ENCODE measurements at places on chromosomes 2 and 18.

DNA sequence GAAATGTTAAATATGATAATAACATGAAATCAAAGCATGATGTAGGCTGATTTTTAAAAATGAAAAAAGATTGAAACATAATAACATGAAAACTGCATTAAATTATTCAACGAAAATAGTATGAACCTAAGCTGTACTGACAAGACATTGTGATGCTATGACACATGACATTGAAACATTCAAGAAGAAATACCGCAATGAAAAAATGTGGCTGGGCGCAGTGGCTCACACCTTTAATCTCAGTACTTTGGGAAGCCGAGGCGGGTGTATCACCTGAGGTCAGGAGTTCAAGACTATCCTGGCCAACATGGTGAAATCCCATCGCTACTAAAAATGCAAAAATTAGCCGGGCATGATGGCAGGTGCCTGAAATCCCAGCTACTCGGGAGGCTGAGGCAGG lies 14.6 kb downstream of the CXCR1 start:
- DNase-seq: peak; percentile 39

GRCh38 chr18:54218299-54218698 lies 6.2 kb downstream of the MBD2 start:
- no peak for DNase-seq

DNA sequence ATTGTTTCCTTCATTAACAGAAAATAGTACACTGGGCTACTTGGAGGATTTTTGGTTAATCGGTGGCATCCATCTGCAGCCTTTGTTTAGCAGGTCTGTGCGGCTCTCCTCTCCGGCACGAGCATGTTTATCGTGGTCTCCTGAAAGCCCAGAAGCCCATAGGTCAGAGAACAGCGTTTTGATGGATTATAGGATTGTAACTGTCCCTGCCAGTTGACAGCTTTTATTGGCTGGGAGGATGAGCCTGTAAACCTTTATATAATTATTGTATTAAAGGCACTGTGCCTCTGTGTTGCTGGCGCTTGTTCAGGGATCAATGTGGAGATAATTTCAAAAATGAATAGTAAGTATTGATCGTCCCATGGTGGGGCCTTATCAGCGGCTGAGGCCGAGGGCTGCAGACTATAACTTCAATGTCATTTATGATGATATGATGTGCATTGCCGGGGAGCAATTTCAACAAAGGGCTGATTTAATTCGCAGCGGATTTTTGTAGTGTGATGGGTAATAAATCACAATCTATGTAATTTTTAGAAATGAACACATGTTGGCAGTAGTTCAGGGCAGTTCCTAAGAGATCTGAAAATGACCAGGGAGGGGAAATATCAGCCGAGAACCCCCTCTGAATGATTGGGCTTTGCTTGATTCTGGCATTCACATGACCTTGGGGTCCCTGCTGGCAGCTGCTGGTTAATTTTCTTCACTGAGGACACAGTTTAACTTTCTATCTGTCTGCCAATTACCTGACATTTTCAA lies 736.1 kb downstream of the GALR1 start:
- DNase-seq: no peak

DNA sequence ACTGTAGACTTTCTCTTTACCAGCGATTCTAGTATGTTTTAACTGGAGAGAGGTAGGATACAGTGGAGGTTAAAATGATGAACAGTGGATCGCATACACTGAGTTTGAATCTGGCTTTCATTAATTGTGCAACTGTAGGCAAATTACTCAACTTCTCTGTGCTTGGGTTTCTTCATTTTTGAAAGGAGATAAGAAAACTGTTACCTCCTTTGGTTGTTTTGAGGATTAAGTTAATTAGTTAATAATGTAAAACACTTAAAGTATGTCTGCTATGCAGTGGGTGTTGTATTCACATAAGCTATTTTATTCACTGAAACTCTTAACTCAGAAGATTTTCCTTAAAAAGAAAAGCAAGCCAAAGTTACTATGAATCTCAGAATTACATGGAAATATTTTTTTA lies 111.8 kb upstream of the CYP20A1 start:
- no peak for DNase-seq

- DNase-seq: peak; percentile 97
Observed at GRCh38 chr2:28445448-28446258, 50.2 kb upstream of the PLB1 start.

DNA sequence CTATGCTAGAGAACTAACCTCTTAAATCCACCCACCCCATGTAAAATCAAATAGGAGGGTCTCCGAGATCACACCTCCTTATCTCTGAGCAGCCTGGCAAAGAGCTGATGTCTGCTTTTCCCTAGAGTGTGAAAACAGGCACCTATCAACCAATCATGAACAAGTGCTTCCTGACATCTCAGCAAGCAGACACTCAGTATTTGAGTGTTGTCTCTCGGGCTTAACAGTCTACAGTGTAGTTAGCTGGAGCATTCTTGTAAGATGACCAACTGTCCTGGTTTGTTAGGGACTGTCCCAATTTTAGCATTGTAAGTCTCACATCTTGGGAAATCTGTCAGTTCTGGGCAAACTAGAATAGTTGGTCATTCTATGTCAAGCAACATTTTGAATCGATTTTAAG lies 26.4 kb downstream of the MARCHF4 start:
- peak; percentile 11 for DNase-seq

GRCh38 chr18:57920036-57920435 lies 116.9 kb upstream of the ATP8B1 start:
- no peak for DNase-seq

- peak; percentile 81 for DNase-seq
Observed at GRCh38 chr18:80210312-80211083, 36.8 kb downstream of the PARD6G start.

GRCh38 chr2:177551989-177552421 lies 159.4 kb downstream of the AGPS start:
- no peak for DNase-seq

DNA sequence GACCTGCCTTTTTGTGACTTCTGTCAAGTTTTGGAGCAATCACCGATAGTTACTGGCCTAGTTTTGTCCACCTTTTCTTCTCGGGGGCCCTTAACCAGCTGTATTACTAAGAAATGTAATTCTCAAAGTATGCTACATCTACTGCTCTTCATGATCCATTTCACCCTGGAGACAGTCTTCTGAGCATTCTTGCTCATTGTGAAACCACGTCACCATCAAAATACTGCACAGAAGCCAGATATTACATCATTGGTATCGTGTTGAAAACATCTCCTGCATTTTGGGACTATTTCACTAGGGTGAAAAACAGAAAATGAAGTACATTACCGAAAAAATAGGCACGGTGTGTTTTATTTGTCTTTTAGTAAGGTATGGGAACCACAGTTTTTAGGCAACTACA lies 11.7 kb downstream of the LYPD6B start:
- DNase-seq: no peak

DNA sequence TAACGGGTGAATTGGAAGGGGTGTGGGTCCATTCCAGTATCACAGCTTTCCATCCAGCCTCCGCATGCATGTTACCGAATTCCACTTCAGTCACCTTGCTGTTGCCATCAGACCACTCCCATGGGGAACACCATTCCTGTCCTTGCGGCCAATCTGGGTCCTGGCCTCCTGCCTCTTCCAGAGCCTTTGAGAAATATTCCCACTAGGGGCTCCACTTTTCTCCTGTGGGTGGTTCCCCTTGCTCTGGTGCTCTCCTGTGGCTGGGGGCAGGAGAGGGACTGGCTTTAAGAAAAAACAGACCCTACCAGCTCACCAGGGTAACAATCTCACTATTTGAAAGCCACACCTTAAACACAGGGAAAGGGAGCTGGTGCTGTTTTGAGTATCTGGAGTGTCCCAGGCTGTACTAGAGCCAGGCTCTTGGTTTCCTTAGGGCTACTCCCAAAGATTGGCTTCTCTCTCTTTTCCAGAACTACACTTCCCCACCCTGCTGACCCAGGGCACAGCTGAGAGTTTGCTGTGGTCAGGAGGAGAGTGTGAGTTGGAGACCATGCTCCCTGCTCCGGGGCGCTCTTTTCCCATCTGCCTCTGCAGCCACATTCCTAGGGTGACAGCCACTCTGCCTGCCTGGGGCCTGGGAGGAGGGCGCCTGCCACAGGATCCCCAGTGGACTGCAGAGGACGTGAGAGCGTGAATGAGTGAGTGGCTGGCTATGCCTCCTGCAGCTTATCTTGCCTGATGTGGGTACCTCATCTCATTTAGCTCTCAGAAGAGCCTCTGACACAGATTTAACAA lies 460.8 kb upstream of the HS6ST1 start:
- DNase-seq: no peak

DNA sequence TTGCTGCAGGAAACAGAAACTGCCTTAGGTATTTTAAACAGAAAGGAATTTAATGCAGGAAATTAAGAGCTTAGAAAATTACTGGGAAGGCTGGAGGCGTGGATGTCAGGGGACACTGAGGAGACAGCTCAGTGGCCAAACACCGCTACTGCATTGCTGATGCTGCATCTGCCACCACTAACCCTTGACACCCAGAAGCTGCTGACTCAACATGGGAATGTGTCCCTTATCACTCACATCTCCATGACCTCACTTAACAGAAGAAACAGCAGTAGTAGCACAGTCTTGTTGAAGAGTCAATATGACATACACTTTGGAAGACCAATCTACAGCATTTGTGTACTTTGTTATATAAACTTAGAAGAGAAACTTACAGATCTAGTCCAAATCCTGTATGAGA lies 906.1 kb downstream of the SLC4A3 start:
- peak; percentile 54 for DNase-seq

GRCh38 chr2:68178432-68178831 lies 20.7 kb downstream of the PNO1 start:
- no peak for DNase-seq

DNA sequence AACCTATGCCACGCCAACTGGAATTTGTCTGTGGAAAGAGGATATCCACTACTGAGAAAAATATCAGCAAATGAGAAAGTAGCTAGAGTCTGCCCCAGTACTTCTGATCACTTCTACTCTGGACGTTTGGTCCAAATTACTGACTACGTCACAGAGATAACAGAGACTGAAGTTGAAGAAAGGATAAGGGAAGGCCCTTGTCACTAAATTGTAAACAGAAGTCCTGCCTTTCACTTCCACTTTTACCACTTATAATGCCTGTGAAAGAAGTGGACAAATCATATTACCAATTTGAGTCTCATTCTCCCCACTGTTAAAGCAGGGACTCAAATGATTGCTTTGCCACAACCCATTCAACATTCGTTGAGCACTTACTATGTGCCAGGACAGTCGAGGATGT lies 173.9 kb upstream of the ERBB4 start:
- DNase-seq: peak; percentile 5

GRCh38 chr2:29064746-29065067 lies 9.6 kb downstream of the PCARE start:
- no peak for DNase-seq

DNA sequence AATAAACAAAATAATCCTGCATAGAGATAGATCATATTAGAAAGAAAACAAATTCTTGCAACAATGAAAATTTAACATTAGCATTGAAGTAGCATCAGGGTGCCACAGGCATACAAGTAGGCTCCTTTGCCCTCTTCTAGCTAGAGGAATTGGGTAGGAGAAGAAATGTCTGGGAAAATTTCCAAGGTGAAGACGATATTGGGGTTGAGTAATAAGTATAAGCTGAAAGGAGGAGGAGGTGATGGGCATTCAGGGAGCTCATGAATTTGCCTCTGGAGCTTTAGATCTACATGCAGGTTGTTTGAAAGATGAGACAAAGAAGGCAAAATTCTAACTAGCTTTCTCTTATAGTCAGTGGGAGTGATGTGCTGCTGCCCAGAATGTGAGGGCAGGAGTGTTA lies 504.9 kb downstream of the CCDC85A start:
- no peak for DNase-seq

GRCh38 chr2:163604941-163605555 lies 130.8 kb downstream of the FIGN start:
- peak; percentile 52 for DNase-seq

All from epithelial cell of esophagus (primary cell).